ENCODE measurements at places on chromosomes 4 and X.

DNA sequence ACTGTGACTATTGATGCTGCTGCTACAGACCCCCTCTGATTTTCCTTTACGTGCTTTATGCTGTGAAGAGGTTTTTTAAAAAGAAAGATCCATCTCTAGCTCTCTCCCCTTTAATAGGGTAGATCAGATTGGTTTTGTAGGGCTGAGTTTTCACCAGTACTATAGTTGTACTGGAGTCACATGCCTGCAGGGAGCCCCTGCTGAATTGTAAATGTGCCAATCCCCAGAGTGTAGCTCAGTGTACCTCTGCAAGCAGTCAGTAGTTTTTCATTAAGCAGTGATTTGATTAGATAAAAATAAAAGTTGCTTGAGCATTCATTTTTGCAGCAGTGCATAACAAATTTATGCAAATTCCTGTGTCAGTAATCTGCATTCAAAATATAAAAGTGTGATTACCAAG, 179.2 kb downstream of the IL1RAPL2 start:
- DNase-seq: no peak

GRCh38 chr4:96326846-96327245, 487.0 kb downstream of the PDHA2 start:
- DNase-seq: no peak

- no peak for DNase-seq
Observed at GRCh38 chr4:181618896-181619295, 624.3 kb upstream of the TENM3 start.

DNA sequence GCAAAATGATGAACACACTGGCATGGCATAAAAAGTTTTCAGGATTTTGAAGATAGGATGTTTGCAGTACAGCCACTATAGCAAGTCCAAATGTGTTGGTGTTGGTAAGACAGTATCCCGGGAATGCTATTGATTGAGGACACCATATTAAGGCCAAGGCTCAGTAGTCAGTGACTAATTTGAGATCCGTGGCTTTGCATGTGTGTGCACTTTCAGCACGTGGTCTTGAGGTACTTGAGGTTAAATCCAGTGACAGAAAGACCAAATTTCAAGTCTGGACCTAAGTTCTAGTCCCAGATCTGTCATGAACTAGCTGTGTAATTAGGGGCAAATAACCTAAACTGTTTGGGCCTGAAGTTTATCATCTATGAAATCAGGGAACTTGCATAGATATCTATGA, 76.5 kb upstream of the ETNPPL start:
- DNase-seq: no peak

DNA sequence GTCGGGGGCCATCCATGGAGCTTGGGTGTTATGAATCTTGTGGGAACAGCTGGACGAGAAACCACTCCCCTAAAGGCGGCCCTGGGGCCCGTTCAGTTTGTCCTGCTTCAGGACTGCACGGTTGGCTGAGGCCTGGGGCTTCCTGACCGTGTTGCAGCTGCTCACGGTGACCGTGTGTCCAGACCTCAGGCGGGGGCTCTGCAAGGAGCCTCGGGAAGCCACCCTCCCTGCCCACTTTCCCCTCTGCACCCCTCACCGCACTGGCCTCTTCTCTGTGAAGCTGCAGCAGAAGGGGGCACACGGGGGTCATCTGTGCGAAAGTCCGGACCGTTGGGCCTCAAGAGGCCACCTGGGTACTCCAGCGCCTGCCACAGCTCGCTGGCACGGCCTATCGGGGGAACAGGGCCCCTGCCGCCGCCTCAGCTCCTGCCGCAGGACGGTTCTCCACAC, 29.4 kb downstream of the UVSSA start:
- DNase-seq: no peak

GRCh38 chr4:183721207-183722081, 62.4 kb downstream of the TRAPPC11 start:
- peak; percentile 85 for DNase-seq

All from hematopoietic multipotent progenitor cell treated with erythropoietin and hydrocortisone succinate and interleukin-3 and kit ligand, for 6 days (in vitro differentiated cells).